GM23338 (cell line): ENCODE measurements at places on chromosomes 5 and 9. TPM values are rescaled to one million over a fixed set of nuclear protein-coding genes. Genes with fewer than 3 reads are reported as not detected.

PFN3 gene
- total RNA-seq: 1.9 TPM in 1 of 2 replicates, not detected in the other

GRCh38 chr5:124795829-124796228 lies 49.4 kb upstream of the ZNF608 start:
- peak; percentile 21 for DNase-seq

OLFM1 gene
- 30.4 and 40.1 TPM in 2 replicates for total RNA-seq

DNA sequence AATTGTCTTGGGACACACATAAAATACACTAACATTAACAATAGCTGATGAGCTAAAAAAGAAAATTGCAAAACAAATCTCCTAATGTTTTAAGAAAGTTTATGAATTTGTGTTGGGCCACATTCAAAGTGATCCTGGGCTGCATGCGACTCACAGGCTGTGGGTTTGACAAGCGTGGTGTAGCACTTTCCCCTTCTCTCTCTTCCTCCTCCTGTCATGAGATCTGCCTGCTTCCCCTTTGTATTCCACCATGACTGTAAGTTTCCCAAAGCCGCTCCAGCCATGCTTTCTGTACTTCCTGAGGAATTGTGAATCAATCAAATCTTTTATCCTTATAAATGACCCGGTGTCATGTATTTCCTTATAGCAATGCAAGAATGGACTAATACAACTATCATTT lies 178.0 kb downstream of the TLR4 start:
- no peak for DNase-seq

EDIL3 gene
- total RNA-seq: 59.9 and 61.9 TPM in 2 replicates

DNA sequence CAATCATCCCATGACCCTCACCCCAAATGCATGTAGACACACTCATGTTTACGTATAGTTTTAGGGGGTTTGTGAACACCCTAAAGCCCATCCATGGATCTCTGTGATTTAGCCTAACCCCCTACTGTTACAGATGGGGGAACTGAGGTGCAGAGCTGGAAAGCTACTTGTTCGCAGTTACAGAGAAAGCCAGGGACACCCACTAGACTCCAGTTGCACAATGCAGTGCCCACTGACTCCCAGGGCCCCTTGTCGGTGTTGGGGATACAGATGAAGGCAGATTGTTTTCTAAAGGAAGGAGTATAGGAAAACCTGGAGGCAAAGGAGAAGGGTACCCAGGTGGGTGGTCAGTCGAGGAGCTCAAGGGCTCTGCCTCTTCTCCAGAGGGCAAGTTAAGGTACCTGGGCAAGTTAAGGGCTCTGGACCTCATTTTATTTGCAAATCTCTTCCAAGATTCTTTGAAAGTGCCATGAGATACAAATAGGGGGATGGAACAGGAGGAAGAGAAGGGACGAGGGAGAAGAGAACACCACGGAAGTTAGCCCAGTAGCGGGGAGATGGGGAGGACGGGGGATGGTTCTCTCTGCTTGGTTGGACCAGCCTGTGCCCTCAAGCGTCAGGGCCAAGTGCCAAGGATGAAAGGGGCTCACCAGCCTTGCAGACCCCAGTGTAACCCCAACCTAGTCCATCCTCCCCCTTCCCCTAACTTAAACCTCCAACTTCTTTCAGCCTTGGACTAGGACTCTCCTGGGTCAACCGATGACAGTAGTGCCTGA lies 958 bp downstream of the MYOZ3 start:
- no peak for DNase-seq

- no peak for DNase-seq
Measured at GRCh38 chr5:74185599-74185998, 454.9 kb downstream of the ENC1 start.

FOXI1 gene
- not detected in 2 replicates for total RNA-seq

- no peak for DNase-seq
Measured at GRCh38 chr9:97840521-97840920, 12.5 kb upstream of the FOXE1 start.

DNA sequence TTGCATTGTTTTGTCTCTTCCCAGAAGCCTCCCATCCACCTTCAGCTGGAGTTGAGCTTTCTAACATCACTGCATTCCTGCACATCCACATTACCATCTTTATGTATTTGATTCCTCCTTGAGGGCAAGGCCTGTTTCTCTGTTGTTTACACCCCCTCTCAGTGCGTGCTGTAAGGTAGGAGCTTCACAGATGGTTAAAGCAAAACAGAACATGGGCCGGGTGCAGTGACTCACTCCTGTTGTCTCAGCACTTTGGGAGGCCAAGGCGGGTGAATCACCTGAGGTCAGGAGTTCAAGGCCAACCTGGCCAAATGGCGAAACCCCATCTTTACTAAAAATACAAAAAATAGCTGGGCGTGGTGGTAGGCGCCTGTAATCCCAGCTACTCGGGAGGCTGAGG lies 110.9 kb downstream of the KCNIP1 start:
- no peak for DNase-seq

- no peak for DNase-seq
Measured at GRCh38 chr5:120872297-120872696, 408.2 kb downstream of the PRR16 start.

- peak; percentile 40 for DNase-seq
Measured at GRCh38 chr9:112680731-112681402, 37.0 kb downstream of the INIP start.

- no peak for DNase-seq
Measured at GRCh38 chr9:138072897-138073296, 195.3 kb downstream of the CACNA1B start.

CCDC180 gene
- 3.2 and 7.1 TPM in 2 replicates for total RNA-seq

PCDHB12 gene
- total RNA-seq: 3.7 and 4.3 TPM in 2 replicates

- peak; percentile 51 for DNase-seq
Measured at GRCh38 chr5:149610589-149611255, 29.4 kb downstream of the ARHGEF37 start.
